ENCODE measurements at places on chromosomes 3 and 15.

DNA sequence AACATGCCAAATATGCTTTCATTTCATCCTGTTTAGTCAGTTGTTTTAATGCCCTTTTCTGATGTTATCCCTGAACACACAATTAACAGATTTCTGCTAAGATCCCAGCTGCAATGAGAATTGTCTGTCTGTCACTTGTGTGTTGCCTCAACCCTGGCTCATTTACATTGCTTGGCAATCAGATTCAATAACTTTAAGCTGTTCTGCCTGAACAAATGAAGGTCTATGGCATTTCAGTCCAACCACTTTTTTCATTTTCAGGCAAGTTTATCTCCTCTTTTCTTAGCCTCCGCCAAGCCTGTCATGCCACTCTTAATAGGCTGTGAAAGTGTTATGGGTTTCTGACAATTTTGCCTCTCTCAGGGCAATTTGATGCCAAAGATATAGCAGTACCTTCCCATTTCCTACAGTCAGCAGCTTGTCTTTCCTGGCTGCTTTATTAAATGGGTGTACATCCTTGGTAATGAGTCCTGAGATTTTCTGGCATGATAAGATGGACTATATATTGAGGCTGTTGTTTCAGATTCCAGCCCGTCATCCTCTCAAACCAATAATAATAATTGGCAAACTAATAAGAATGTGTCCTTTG, 68.7 kb upstream of the ADAMTS9 start:
- DNase-seq: no peak

GRCh38 chr3:21654241-21654640, 96.8 kb downstream of the ZNF385D start:
- no peak for DNase-seq

DNA sequence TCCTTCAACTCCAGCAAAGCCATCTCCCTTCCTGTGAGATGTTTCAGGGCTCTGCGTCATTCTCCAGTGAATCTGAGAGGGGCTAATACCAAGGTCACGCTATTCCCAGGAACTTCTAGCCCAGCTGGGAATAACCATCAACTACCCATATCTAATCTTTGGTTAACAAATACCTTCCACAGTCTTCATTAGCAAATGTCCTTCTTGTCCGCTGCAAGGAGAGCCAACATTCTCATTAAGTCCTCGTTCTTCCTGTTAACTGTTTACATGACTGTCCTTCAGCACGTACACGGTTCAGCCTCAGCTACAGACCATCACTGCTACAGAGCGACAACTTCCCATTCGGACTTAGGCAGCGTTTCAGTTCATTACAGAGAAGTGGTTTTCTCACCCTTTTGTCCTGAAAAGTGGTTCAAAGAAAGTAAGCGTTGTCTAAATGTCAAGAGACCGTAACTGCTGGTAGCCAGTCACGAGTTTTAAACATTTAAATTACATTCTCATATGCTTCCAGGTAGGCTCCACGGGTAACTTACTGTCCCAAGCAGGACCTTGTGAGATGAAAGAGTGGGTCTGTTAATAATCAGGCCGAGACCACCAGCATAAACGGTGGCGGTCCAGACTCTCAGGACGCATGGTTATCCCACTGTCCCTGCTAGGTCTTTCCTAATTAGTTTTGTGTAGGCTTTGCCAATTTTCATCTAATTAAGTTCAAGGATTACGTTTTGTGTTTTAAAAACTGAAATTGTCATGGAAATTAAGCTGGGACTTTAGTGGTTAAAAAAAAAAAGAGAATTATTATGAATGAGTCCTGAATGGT, 63.8 kb downstream of the CHSY1 start:
- DNase-seq: peak; percentile 81

GRCh38 chr3:144818973-144819372, 847.4 kb downstream of the DIPK2A start:
- no peak for DNase-seq

DNA sequence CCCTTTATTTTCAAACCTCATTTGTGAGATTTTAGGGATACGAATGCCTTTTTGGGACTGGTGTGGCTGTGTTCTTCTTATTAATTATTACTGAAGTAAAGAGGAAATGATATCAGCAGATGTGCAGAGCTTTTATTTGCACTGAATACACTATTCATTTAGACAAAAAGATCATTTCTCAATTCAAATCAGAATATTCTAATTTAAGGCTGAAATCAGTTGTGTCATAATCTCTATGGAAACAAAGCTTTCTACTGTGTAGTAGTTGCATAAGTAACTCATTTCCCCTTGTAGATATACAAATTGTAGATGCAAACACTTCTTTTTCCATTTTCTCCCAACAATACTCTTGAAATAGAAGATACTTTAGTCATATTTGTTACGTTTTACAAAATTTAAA, 56.0 kb downstream of the PDE8A start:
- no peak for DNase-seq

- no peak for DNase-seq
Measured at GRCh38 chr3:197485143-197485542, 70.6 kb downstream of the BDH1 start.

- DNase-seq: peak; percentile 9
Measured at GRCh38 chr3:21062831-21063294, 688.1 kb downstream of the ZNF385D start.

- no peak for DNase-seq
Measured at GRCh38 chr3:114213292-114213626, 24.1 kb downstream of the ZNF80 start.

DNA sequence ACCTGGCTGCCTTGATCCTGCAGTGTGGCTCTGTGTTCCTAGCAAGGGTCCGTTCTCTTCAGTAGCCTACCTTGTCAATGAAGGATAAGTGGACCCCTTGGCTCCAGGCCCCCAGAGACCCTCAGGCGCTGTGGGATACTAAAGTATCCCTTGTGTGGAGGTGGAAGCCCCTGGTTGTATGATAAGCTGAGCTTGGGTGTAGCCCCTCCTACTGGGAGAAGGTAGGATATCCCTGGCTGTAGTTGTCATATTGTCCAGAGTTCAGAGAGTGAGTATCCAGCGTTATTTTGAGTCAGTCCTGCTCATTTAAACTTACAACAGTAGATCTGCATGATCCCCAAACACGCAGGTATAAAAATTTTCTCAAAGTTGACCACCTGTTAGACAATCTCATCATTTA, 496.8 kb downstream of the CNTN4 start:
- DNase-seq: no peak

DNA sequence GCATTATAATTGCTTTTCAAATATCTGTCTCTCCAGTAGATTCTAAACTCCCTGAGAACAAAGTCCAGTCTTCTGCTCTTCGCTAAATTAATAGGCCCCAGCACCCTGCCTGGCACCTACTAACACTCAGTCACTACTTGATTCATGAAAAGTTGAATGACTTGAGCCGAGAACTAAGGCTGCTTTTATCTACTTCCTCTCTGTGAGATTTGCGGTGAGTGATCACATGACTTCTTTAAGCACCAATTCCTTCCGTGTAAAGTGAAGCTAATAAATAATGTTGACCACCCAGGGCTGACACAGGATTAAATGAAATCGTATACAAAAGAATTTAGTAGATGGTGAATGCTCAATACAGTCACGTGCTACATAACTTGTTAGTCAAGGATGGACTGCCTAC, 44.6 kb upstream of the PGPEP1L start:
- DNase-seq: no peak

GRCh38 chr15:99995543-99995942, 262.3 kb upstream of the LYSMD4 start:
- no peak for DNase-seq

- DNase-seq: no peak
Measured at GRCh38 chr3:171018156-171018935, 8.2 kb downstream of the SLC2A2 start.

GRCh38 chr3:72346526-72346926, 501.7 kb downstream of the SHQ1 start:
- no peak for DNase-seq

- DNase-seq: no peak
Measured at GRCh38 chr3:8981700-8982099, 18.4 kb upstream of the RAD18 start.

GRCh38 chr3:114329823-114330222, 36.0 kb downstream of the TIGIT start:
- DNase-seq: no peak

DNA sequence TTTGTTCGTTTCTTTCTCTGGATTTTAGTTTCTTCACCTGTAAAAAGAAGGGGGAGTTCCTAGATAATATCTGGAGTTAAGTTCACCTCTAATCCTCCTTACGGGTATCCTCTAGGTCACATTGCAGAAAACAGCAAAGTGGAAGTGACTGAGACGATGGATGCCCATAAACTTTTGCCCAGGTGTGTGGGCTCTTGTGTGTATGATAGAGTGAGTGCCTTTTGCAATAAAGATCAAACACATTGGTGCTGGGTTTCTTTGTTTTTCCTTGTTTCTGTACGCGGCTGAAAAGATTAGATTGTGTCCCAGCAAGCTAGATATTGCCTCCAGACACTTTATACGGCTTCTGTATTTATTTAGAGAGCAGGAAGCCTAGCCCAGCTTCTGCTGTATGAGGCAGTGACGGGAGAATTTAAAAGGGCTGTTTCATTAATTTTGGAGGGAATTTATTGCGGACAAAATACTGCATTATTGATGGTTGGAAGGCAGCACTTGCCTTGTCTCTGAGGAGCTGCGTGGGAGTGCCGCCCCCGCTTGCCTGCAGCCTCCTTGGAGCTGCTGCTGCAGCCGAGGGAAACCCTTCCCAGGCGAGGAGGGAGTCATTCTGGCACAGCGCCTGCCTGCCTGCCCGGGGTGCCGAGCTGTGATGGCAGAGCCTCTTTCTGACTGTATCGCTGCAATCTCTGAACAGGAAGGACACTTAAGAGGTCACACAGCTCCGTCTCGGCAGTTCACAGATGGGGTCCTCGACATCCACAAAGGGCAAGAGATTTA, 38.5 kb downstream of the PYDC2 start:
- peak; percentile 6 for DNase-seq

DNA sequence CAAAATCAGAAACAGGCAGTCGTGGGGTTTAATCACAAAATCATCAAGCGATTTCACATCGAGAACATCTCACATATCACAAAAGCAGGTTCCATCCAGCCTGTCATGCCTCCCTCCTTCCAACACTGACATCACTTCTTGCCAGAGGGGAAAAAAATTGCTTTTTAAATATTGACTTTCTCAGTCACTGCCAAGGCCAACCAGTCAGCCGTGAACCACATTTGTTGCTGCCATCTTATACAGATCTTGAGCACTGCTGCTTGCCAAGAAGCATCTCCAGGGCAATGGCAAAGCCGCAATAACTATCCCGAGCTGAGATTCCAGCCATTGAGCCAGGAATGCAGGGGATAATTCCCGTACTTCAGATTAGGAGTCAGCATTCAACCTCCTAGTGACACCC, 174.6 kb downstream of the ANXA2 start:
- no peak for DNase-seq

DNA sequence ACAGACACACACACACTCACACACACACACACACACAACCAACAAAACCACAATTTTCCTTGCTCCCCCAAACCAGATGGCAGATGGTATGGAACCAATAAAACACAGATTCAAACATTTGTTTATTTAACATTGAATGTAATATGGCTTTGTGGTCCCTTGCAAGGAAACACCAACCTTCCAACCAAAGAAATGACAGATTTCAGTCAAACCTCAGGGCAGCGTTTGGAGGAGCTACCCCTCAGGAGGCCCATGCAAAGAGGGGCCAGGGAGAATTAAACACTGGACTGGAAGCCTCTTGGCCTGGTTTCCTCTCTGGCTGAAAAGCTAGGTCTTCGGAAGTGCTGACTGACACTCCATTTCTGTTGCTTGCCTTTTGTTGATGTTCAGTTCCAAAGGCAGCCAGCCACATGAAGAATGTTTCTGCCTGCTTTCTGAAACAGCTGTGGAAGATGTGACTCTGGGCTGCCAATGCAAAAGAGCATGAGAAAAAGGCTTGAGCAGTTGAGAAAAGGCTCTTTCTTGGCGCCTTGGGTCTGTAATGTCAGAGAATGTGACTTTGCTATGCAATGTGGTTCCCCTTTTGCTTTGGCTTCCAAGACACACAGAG, 296.1 kb downstream of the RPLP1 start:
- no peak for DNase-seq

DNA sequence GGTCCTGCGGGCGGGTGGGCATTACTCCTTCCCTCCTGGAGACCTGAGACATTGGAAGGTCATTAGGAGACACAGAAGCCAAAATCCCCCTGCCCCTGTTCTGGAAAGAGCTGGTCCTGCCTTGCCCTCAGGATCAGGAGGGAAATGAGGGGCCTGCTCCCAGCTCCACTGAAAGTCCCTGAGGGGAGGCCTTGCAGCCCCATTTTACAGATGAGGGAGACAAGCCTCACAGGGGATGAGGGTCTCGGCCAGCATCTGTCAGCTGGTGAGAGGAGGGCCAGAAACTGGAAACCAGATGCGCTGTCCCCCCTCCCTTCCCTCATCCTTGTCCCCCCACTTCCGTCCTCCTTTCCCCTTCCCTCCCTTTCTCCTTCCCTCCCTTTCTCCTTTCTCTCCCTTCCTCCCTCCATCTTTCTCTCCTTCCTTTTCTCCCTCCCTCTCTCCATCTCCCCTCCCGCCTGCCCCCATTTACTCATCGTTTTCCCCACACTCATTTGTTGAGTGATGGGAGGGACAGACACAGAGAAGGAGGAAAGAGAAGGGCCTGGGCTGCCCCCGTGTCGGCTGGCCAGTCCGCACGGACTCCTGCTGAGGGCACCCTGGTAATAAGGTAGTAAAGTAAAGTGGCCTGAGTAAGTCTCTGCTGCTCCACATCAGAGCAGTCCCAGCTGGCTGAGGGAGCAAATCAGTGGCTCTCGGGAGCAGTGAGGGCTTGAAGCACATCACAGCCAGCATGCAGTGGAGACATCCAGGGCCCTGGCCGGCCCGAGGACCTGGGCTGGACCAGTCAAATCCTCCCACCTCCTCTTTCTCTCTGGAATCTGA, 112.4 kb upstream of the ALDH1A3 start:
- no peak for DNase-seq

- no peak for DNase-seq
Measured at GRCh38 chr3:190265796-190266195, 56.5 kb downstream of the CLDN1 start.

- no peak for DNase-seq
Measured at GRCh38 chr3:107994956-107995715, 95.7 kb downstream of the CD47 start.

Data from heart right ventricle (tissue), 16 donors.